SW480 (cell line): ENCODE measurements at places on chromosomes 7 and 10.

DNA sequence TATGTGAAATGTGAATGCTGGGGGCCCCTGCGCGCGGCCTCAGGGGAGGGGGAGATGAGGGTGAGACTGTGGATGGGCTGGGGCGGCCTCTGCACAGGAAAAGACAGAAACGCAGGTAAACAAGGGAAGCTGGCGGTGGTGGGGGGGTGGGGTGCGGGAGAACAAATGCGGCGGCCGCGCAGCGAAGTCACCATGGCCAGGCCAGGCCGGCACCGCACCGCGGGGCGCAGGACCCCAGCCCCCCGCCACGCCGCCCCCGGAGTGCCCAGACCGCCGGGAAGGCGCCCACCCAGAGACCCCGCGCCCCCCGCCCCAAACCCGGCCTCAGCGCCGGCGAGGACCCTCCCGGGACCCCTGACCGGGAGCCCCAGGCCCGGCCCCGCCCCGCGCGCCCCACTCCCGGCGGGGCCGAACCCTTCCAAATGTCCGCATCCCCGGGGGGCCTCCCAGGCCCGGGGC is 14.5 kb upstream of the DNAAF5 start:
- DNase-seq, result no peak

GRCh38 chr10:44966129-44966815 is 6.7 kb downstream of the RASSF4 start:
- no peak for DNase-seq

GRCh38 chr10:121544301-121544869 is 53.9 kb downstream of the FGFR2 start:
- DNase-seq, result no peak

- no peak for DNase-seq
Observed at GRCh38 chr10:122738031-122738430, 38.4 kb upstream of the C10orf120 start.

DNA sequence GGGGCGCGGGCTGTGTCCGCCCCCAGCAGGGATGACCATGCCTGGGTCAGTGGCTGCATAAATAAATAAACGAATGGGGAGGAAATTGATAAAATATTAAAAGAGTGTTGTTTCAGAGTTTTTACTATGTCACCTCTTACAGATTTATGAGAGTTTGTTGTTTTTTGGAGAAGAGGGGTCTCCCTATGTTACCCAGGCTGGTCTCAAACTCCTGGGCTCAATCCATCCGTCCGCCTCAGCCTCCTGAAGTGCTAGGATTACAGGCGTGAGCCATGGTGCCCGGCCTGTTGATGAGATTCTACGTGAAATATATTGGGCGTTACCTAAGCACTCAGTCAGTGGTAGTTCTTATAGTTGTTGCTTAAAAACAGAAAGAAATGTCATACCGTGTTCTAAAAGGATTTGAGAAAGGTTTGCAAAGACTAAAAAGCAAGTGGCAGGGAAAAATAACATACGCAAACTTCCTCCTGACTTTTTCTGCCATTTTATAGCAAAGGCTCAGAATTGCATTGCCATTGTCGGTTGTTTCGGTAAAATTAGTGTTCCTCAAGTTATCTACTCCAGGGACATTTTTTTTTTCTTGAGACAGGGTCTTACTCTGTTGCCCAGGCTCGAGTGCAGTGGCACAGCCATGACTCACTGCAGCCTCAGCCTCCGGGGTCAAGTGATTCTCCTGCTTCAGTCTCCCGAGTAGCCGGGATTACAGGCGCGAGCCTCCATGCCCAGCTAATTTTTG is 39.5 kb upstream of the FOXK1 start:
- peak; percentile 36 for DNase-seq

GRCh38 chr7:140209866-140210609 is 33.3 kb upstream of the KDM7A start:
- no peak for DNase-seq

- DNase-seq, result no peak
Observed at GRCh38 chr10:119221666-119222065, 14.3 kb downstream of the GRK5 start.

DNA sequence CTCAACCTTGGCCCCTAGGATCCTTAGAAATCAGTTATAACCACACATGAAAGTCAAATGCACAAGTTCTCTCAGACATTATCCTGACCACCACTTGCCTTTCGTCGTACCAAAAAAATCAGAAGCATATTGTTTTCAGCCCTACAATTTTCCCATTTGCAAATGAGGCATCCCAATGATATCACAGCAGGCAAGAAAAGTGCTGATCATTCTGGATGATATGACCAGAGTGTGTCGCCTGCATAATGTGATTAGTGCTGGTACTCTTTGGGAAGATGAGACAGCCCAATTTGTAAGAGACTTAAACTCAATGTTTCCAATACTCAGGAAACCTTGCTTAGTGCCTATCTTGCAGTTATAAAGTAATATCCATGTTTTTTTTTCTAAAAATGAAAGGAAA is 168.0 kb downstream of the SORCS1 start:
- DNase-seq, result no peak

DNA sequence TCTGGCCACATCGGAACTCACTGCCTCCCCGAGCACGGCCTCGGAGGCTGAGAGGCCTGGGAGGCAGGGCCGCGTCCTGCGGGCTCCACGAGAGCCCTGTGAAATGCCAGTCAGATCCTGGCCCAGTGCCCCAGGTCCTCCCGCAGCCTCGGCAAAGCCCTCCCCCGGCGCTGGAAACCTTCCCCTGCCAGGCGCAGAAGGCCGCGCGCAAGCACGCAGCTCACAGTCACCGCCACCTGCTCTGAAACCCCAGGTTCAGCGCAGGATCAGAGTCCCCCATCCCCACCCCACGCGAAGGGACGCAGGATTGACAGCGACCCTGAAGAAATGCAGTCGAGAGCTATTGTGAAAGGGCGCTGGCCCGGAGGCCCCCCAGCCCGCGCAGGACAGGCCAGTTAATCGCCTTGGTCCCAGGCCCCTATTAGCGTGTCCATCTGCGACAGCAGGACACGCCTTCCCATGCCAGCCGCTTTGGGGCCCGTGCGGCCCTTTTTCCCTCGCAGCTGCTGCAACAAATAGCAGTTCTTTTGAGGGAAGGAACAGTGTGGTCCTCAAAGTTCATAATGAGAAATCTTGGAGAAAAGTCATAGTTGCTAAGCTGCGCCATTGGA is 13.5 kb upstream of the EGFR start:
- DNase-seq, result no peak

DNA sequence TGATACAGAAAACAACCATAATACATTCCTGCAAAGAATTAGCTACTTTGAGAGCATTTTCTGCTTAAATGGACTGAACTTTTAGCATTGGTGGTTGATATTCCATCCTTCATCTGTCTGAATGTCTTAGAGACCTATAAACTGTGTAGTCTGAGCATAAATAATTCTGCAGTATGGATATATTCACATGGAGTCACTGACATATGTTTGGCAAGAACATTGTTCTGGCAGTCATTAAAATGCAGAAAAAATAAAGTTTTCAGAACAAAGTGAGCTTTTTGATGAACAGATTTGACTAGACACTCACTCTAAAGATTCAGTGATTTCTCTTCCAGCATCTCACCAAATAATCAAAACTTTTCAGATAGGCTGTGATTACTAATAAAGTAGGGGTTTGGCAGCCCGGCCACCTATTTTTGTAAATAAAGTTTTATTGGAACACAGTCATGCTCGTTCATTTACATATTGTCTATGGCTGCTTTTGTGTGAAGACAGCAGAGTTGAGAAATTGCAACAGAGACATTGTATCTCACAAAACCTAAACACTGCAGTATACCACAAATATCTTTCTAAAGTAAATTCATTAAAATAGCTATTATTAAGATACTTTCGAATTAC is 44.1 kb upstream of the RAPGEF5 start:
- DNase-seq, result no peak

GRCh38 chr10:43313901-43314300 is 47.0 kb upstream of the RASGEF1A start:
- DNase-seq, result no peak

DNA sequence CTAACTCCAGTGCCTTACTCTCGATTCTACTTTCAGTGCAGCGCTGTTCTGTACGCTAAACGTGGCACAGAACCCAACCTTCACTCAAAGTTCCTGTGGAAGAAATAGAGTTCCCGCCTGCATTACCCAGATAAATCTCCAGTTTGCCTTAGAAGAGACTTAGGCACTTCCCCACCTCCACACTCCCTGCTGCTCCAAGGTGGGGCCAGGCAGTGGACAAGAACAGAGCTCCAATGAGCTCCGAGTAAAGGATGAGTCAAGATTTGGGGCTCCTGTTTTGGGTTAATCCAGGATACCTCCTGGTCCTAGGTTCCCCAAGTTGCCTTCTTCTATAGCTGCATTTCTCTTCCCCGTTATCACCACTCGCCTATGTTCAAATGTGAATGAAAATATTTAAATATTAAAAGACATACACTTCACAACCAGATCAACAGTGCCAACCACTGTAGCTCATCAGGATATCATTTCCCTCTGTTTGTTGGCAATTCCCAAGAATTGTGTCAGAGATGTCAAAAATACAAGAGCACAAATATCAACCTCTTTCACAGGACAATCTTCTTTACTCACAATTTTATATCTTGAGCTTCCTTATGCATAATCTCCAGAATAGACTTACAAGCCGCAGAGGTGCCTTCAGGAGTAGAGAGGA is 48.0 kb downstream of the MALSU1 start:
- no peak for DNase-seq

GRCh38 chr7:150992833-150993302 is 2.1 kb downstream of the NOS3 start:
- DNase-seq, result no peak

DNA sequence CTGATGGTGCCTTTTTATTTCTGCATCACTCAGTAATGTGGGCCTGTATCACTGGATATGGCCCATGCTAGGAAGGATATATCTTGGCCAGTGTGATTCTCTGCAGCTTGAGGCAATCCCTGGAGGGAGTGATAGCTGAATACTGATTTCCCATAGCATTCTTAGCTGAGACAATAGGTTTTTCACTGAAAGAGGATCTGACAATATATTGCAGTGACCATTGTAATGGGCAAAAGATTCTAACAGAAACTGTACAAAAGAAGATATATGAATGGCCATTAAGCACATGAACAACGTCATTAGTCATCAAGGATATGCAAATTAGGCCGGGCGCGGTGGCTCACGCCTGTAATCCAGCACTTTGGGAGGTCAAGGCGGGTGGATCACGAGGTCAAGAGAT is 117.8 kb downstream of the KAT6B start:
- no peak for DNase-seq

DNA sequence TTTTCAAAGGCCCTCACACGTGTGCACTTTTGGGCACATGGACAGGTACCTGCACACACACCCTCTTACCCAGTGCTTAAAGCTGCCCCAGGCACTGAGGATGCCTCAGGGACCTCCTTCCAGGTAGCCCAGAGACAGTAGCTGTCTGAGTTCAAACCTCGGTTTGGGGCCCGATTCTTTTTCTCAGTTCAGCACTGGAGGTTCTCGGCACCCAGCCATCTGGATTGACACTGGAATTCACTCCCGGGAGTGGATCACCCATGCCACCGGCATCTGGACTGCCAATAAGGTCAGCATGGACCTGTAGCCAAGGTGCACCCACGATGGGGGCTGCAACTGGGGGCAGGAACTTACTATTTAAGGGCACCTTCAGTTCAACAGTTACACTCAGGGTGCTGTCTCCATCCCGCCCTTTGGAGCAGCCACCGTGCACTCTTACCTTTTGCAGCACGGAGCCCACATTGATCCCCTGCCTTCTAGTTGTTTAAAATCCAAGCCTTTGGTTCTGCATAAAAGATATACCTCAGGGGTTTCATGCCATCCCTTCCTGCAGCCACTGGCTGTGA is 17.7 kb downstream of the CPA5 start:
- no peak for DNase-seq

DNA sequence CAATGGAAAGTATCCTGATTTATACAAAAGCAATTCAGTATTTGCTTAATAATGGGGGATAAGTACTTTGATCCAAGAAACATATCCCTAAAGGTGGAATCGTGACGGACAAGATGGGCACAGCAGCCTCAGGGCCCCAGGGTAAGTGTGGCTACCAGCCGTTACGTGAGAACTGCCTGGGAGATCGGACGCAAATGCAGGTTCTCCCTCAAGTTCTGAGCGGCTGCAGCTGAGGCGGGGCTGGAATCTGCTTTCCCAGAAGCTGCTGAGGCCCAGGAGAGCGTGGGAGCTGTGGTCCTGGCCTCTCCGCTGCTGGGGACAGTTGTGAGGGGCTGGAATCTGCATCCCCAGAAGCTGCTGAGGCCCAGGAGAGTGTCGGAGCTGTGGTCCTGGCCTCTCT is 13.5 kb downstream of the FOXL3 start:
- no peak for DNase-seq

GRCh38 chr7:87599336-87599735 is 1.3 kb downstream of the ABCB1 start:
- DNase-seq, result peak; percentile 96

DNA sequence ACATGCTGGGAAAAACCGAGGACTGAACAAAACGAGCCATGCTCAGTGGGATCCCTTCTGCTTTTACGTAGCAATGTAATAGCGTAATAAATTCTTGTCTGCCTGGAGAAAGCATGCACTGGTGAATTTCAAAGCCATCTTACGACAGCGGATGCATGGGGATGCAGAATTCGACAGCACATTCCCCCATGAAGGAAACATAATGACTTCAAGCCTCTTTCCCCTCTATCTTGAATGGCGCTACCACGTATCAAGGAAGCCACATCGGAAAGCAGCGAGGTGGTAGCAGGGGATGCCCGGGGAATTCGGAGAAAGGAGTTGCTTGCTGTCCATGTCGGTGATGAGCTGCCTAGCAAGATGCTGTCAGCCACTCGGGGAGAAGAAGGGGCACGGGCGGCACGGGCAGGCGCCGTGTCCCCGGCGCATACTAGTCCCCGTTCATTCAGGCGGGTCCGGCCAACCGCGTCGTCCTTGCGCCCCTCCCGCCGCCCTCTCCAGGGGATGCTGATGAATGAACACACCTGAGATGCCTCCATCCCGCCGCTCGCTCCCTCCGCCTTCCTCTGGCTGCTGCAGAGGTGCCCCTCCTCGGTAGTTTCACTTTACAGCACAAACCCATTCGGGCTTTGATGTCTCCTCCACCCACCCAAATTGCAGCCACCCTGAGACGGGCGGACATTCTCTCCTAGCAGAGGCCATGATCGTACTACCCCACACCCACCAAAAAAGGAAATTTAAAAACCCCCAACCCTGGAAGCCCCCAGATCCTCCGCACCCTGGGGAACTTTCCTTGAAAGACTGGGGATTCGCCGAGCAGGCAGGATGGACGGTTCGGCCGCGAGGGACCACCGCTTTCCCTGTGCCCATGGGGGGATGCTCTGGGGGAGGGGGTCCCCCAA is 644 bp downstream of the SORBS1 start:
- peak; percentile 64 for DNase-seq

DNA sequence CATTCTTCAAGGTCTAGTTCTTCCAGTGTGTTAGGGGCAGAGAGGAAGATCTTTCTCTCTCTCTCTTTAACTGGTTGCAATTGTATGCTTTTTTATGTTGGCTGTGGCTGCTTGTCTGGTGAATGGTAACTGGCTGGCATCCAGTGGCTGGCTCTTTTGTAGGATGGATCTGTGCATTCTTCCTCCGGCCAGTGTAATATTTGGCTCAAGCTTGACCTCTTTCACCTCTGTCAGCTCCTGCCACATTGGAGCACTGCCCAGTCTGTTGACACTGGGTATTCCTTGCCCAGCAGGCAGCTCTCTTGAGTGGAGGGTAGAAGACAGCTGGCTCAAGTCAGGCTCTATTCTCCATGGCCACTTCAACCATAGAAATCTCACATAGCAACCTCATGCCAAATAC is 528.3 kb downstream of the PHTF2 start:
- no peak for DNase-seq
